ENCODE measurements at places on chromosomes 2 and 18.

GRCh38 chr2:103484906-103485305 is 723.1 kb downstream of the TMEM182 start:
- DNase-seq, result no peak

DNA sequence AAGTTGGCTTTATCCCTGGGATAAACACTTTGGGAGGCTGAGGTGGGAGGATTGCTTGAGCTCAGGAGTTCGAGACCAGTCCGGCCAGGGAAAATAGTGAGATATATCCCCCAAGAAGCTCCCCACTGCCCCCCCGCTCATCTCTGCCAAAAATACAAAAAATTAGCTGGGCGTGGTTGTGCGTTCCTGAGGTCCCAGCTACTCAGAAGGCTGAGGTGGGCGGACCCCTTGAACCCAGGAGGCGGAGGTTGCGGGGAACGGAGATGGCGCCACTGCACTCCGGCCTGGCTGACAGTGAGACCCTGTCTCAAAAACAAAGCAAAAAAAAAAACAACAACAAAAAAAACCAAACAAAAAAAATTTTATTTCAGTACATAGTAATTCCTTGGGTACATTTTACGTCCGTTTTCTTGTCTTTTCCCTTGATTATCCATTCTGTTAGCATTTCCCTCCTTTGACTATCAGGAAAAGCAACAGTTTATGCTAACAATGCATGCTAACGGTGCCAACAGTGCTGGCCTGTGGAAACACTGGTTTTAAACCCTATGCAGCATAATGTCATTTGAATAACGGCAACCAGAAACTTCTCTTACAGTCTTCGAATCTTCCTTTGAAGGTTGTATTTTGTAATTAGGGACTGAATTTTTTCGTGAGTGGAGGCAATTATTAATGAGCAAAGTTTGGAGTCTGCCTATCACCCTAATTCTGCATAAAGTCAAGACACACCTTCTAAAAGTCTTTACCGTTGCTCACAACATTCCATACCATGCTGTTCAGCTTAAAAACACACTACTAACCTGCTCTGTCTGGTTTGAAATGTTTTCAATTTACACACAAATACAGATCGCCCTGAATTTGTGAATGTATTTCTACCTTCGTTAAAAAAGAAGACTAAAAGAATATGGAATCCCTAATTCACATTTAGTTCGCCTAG is 721 bp upstream of the MIB1 start:
- DNase-seq, result no peak

GRCh38 chr2:236499691-236500578 is 69.7 kb upstream of the ACKR3 start:
- no peak for DNase-seq

GRCh38 chr2:233492751-233493150 is 73.8 kb downstream of the USP40 start:
- no peak for DNase-seq

- no peak for DNase-seq
These were observed 194.0 kb upstream of the RBBP8 start for GRCh38 chr18:22739061-22739642.

All from HEK293T (cell line).